Esophagus (tissue), 2 donors: ENCODE measurements at places on chromosomes 4 and X. TPM values are rescaled to one million over a fixed set of nuclear protein-coding genes. Genes with fewer than 3 reads are reported as not detected.

GPR143 gene
- polyA plus RNA-seq: 1.7 TPM

MGARP gene
- polyA plus RNA-seq: 0.24 TPM

NXF2B gene
- not detected for polyA plus RNA-seq

PAK3 gene
- 0.06 TPM for polyA plus RNA-seq

EVC2 gene
- 2.0 TPM for polyA plus RNA-seq
